ENCODE measurements at places on chromosomes 2 and 18. TPM values are rescaled to one million over a fixed set of nuclear protein-coding genes. Genes with fewer than 3 reads are reported as not detected.

The PTH2R gene
- total RNA-seq = not detected

- no peaks in the 10 kb centered on the region for H3K36me3 ChIP-seq
- H3K27me3 ChIP-seq = no peaks in the 10 kb centered on the region
- no peaks in the 10 kb centered on the region for H3K4me1 ChIP-seq
- H3K4me3 ChIP-seq = peak overlapping the region; percentile 94
- H3K27ac ChIP-seq = peak overlapping the region; percentile 71
- peak; percentile 89 for DNase-seq
Observed at GRCh38 chr18:34978953-34979608, 62.1 kb upstream of the MAPRE2 start.

DNA sequence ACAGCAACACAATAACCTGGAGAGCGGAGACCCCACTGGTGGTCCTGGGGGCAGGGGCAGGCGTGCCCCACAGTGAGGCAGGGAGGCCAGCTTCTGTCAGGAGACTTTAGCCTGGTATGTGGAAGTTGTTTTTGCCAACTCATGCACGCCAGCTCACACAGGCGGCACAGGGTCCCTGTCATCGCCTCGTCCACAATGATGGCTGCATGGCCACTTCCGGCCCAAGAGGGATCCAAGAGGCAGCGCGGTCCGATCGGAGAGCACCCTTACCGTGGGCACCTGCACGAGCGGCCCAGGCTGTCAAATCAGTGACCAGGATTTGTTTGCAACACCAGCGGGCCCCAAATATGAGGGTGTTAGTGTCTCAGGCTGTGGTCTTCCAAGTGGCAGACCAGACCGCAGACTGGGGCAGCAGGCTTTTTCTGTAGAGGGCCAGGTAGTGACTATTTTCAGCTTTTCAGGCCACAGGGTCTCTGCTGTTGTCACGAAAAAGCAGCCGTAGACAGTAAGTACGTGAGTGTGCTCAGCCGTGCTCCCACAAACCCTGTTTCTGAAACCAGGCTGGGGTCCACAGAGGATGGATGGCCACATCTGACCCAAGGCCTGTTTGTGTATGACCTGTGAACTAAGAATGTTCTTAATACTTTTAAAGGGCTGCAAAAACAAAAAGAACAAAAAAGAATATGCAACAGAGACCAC lies 21.2 kb downstream of the SNED1 start:
- H3K27me3 ChIP-seq = no peaks in the 10 kb centered on the region
- no peak overlapping the region for H3K27ac ChIP-seq
- no peak for DNase-seq
- no peak overlapping the region for H3K4me3 ChIP-seq
- H3K4me1 ChIP-seq = no peaks in the 10 kb centered on the region

The TUBA4B gene
- not detected for total RNA-seq

The DUSP19 gene
- 1.3 TPM for total RNA-seq

DNA sequence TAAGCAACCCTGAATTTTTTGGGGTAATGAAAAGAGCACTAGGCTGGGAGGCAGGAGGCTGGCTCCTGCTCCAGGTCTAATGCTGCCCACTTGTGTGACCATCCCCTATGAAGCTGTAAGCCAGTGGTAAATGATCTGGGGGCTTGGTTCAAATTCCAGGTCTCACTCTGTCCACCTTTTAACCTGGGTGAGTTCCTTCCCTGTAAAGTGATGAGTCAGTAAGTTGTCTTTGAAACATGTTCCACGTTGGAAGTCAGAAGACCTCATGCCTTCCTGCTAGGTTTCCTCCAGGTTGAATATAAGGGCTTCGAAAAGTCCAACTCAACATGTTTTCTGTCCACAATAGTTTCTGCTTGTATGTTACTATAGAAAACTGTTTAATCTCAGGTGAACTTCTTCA lies 160.9 kb upstream of the MYT1L start:
- no peaks in the 10 kb centered on the region for H3K27me3 ChIP-seq
- H3K27ac ChIP-seq = no peak overlapping the region
- no peak overlapping the region for H3K4me3 ChIP-seq
- no peaks in the 10 kb centered on the region for H3K4me1 ChIP-seq
- DNase-seq = no peak
- no peaks in the 10 kb centered on the region for H3K36me3 ChIP-seq

DNA sequence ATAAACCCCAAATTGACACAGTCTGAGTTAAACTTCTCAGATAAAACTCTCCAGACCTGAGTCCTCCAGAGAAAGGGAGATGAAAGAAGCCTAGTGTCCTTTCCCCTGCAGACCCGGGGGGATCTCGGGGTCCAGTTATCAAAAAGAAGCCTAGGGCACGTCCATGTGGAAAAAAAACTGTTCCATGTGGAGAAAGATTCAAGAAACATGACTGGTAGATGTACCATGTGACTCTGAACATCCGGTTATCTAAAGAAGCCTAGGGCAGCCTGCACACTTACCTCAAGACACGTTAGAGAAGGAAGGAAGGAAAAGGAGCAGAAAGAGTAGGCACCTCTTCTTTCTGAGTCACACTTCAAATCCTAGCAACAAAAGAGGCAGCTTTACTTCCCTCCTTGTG lies 421.0 kb downstream of the LRATD1 start:
- H3K4me3 ChIP-seq = no peak overlapping the region
- H3K36me3 ChIP-seq = no peaks in the 10 kb centered on the region

- H3K36me3 ChIP-seq = no peaks in the 10 kb centered on the region
- peak within 1 kb of the TSS; percentile 89 for H3K4me3 ChIP-seq
- no peaks in the 10 kb centered on the region for H3K4me1 ChIP-seq
- H3K27ac ChIP-seq = no peak within 1 kb of the TSS
- DNase-seq = no peak
- no peaks in the 10 kb centered on the region for H3K27me3 ChIP-seq
Observed at GRCh38 chr18:657311-658000, at the start of gene TYMS. TYMS (plus strand) TSS chr18:657653; CDS start chr18:657743, 90 bp downstream.
